ENCODE measurements at places on chromosomes 1 and 21.

DNA sequence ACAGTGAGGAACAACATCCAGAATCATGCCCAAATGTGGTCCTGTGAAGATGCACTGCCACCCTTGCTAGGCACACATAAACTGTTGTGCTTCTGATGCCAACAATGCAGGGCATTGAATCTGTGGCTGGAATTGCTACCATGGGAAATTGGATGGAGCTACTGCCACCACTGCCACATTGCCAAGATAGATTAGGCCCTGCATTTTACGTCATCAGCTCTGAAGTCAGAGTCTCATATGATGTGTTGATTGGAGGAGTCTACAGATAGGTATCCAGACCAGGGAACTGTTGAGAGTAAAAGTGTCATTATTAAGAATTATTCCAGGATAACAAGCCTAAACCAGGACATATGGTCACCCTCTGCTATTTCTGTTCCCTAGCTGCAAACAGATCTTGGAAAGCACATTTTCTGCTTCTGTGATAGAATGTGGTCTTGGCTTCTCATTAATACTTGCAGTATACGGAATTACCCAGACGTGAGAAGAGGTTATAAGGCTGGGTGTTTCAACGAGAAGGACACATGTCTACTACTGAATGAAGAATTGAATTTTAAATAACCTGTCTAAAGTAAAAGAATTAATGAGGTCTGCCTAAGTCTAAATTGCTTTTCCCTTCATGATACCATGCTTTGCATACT is 106.6 kb downstream of the TNNI3K start:
- no peak overlapping the region for H3K4me3 ChIP-seq
- no peak for DNase-seq
- H3K27ac ChIP-seq, result peak overlapping the region; percentile 70
- peaks cover 18% of the 10 kb centered on the region for H3K36me3 ChIP-seq

DNA sequence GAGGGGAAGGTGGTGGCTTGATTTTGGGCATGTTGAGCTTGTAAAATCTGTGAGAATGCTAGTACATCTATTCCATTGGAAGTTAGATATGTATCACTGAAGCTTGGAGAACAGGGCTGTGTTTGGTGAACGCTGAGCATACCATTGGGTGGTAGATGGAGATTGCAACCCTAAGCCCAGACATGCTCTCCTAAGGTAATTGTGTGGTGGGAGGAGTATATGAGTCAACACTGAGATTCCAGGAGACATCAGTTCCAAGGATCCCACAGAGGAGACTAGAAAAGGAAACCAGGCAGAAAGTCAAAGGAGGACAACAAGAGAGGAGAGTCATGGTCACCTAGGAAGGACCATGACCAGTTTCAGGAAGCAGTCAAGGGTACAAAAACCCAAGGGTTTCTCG is 60.4 kb downstream of the KIF21B start:
- no peaks in the 10 kb centered on the region for H3K4me1 ChIP-seq
- H3K27me3 ChIP-seq, result peaks cover 32% of the 10 kb centered on the region
- no peak overlapping the region for H3K4me3 ChIP-seq
- DNase-seq, result no peak
- H3K36me3 ChIP-seq, result no peaks in the 10 kb centered on the region

GRCh38 chr1:50917138-50918137 is 42.6 kb downstream of the FAF1 start:
- H3K4me1 ChIP-seq, result peaks cover 41% of the 10 kb centered on the region
- no peak overlapping the region for H3K4me3 ChIP-seq
- no peak for DNase-seq
- H3K36me3 ChIP-seq, result no peaks in the 10 kb centered on the region

DNA sequence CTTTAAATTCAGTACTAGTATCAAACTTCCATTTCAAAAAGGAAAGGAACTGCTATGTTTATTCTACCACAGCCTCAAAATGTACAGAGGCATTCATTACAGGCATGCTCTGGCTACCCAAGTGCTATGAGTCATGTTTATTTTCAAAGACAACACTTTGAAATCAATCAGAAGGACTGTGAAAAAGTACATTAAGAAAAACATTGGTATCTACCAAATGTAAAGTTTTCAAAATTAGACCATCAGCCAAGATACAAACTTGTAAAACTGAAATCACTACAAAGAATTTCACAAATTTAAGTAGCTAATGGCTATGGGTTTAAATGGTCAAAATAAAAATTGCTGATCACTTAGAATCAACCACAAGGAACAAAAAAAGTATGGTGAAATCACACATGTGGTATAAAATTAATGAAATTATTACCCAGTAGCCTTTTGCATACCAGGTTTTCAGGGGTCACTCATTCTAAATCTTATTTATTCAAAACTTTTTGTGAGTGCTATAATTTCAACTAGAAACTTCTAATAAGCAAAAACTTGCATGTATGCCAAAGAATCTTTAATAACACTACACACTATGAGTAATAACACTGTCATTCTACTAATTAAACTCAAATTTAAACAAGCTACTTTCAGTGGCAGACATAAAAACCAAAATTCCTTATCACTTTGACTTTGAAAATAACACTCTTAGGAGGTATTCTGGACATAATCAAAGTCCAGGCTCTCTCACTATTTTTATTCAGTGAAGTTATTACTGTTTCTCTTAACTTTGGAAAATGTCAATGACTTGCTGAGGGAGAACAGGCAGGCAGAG is 49.2 kb downstream of the ENAH start:
- H3K4me3 ChIP-seq, result no peak overlapping the region
- H3K36me3 ChIP-seq, result peaks cover 7% of the 10 kb centered on the region
- DNase-seq, result no peak
- H3K27ac ChIP-seq, result peak overlapping the region; percentile 73

All from left ventricle myocardium inferior (tissue), 1 donor.